Right ventricle myocardium superior (tissue), 1 donor: ENCODE measurements at places on chromosomes 3 and 15. TPM values are rescaled to one million over a fixed set of nuclear protein-coding genes. Genes with fewer than 3 reads are reported as not detected.

Gene SYNPR
- total RNA-seq = not detected

Gene LHFPL4
- not detected for total RNA-seq

Gene CACNA2D3
- total RNA-seq = 35.5 TPM

Gene CCDC54
- total RNA-seq = not detected

Gene PLA2G4E
- not detected for total RNA-seq

Gene PLIN1
- 9.9 TPM for total RNA-seq

Gene GCNT3
- not detected for total RNA-seq

Gene GOLGA8G
- not detected for total RNA-seq

Gene WDR76
- 1.6 TPM for total RNA-seq

Gene DLEC1
- total RNA-seq = 0.16 TPM

Gene CFAP100
- not detected for total RNA-seq

Gene EIF5A2
- 7.2 TPM for total RNA-seq

Gene PIERCE2
- total RNA-seq = 7.4 TPM
